Fibroblast of skin of right quadriceps (primary cell): ENCODE measurements at places on chromosomes 3 and 15.

GRCh38 chr3:116039651-116039985, 405.7 kb downstream of the LSAMP start:
- DNase-seq = no peak

GRCh38 chr3:159322322-159322939, 520.6 kb downstream of the MFSD1 start:
- peak; percentile 25 for DNase-seq

- DNase-seq = no peak
Observed at GRCh38 chr3:159825216-159825854, 163.3 kb upstream of the IL12A start.

- no peak for DNase-seq
Observed at GRCh38 chr15:68278345-68278594, 725 bp downstream of the FEM1B start.

DNA sequence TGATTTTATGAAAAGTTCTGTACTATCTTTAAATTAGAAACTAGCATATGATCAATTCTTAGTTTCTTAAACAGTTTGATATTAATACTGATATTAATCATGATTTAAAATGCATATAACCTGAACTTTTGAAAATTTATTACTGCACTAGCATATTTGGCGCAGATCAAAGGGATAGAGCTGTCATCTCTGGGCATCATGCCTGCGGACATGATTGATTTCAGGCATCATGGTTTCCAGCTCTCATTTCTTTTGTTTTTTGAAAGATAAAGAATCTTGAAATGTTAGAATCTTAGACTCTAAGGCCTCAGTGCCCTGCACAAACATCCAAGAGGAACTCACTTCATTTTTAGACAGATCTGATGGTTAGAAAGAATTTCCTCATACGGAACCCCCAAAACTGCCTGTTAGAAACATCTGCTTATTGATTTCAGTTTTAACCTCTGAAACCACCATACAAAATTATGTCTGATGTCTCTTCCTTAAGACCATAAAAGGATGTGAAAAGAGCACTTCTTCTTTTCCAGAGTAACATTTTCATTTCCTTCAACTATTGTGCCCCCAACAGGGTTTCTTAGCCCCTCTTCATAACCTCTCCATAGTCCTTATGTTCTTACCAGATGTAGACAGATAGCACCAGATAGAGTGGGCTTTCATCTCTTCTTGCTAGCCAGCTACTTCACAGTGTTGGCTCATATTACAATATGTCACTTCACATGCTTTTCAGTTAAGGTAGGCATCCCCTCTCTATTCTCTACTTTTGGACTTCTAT, 110.8 kb downstream of the BBX start:
- DNase-seq = no peak

- DNase-seq = no peak
Observed at GRCh38 chr3:174147798-174148197, 711.3 kb upstream of the NAALADL2 start.

GRCh38 chr3:73719861-73720260, 95.1 kb upstream of the PDZRN3 start:
- peak; percentile 47 for DNase-seq

DNA sequence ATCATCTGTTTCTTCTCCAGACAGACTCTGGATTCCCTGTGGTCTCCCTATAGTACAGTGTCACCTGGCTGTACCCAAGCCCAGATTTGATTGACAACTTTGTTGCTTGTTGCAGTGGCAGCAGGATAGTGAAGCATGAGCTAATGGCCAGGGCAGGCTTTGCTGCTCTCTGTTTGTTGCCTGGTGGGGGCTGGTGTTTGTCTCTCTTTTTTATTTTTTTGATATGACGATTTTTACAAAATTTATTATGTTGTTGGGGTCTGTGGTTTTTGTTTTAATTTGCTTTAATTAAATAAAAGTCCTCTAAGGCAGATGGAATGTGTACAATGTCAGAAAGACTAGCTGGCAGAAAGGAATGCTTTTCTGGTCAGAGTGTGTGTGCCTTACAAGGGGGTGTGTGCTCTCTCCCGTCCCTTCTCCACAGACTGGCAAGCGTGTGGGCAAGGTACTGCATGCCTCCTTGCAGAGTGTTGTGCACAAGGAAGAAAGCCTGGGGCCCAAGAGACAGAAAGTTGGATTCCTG, 15.2 kb upstream of the CLEC3B start:
- peak; percentile 96 for DNase-seq

DNA sequence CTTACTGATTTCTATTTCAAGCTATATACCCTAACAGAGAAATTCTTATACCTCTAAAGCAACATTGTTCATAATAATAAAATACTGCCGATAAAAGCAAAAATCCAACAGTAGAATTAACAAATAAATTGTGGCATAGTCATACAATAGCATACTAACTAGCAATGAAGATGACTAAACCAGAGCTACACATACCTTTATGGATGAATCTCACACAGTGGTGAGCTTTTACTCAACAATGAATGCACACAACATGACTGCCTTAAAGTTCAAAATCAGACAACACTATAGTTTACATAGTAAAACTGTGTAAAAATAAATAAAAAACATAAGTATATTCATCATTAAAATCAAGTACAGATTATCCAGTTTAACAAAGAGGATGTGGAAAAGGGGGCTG, 99.1 kb downstream of the NR1I2 start:
- DNase-seq = no peak

DNA sequence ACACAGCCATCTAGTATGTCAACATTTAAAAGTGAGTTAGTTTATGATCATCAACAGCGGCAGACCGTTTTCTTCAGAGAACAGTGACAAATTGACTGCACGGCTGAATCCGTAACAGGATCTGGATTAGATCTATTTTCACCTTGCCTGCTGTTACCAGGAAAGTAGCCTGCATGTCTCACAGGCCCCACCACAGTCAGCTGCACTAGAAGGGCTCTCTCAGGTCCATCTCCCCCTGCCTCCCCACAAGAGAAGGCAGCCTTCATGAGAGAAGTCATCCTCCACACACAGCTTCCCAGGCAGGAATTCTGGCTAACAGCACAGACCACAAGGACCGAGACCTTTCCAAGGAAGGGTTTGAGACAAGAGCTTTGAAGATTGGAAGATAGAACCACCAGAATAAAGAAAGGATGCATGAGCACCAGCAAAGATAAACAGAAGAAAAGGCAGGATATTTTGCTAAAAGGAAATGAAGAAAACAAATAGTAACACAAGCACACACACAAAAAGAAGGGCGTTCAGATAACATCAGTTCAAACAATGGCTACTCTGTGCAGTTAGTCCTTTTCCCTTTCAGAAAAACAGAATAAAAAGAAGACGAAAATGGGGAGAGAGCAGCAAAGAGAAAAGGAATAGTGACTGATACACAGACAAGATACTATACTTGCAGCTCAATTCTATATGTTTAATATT, 127.5 kb downstream of the SNRK start:
- no peak for DNase-seq

DNA sequence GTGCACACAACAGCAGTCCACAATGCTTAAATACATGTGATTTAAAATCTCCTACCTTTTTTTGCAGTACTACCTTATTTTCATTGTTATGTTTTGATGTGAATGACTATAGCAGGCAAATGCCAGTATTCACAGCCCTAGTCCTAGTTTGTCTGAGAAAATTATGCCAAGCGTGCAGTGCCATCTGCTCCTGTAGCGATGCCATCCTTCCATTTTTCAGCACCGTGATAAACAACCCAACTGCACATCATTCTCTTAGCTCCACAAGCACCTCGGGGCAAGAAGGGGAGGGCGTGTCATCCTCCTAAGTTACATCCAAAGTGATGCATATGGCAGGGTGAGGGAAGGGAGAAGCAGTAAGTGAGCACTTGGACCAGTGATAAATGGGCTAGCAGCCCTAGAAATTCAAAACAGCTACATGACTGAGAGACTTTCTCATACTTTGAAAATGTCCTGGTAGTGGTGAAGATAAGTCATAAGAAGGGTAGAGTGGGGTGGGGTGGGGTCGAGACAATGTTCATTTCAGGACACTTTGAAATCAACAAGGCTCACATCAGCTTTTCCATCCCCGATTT, 198.8 kb downstream of the LSAMP start:
- no peak for DNase-seq

DNA sequence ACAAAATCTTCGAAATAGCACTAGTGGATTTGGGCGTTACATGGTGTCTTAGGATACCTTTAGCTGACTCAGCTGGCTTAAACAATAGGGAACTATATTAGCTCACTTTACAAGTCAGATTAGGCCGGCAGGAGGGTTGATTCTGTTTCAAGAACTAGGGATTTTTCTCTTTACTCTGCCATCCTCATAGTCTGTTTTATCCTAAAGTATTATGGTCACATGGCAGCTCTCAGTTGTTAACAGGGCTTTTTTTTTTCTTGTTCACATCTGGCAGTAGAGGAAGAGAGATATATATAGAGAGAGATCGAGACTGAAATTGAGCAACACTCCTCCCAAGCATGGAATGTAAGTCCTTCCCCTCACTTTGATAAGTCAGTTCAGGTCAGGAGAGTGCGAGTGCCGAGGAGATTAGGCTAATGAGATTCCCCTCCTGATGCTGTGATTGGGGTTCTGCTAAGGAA, 32.9 kb downstream of the CHP1 start:
- DNase-seq = peak; percentile 37

DNA sequence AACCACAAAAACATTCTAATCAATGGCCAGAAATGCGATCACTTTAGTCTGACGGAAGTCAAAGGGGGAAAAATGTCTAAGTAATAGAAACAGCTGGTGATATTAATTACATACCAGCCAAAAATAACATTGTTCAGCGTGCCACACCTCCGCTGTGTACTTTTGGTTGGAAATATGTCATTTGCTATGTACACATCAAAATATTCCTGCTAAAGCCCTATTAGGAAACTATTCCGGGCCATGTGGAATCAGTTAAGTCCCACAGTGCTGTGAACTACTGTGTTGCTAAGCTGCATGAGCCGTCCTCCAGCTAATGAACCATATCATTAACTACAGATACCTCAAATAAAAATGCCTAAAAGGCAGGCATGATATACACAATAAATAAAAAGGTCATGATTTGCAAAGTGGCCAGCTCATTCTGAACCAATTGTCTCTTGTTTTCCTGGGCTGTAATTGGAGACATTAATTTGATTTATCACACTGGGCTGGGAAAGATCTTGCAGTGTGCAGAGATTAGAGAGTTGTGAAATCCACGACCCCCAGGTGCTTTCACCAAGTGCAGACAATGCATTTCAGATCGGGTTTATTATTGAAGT, 200.5 kb upstream of the LRTM1 start:
- DNase-seq = peak; percentile 94

- no peak for DNase-seq
Observed at GRCh38 chr15:53910852-53911251, 67.4 kb upstream of the UNC13C start.

GRCh38 chr3:159795681-159796175, 192.9 kb upstream of the IL12A start:
- DNase-seq = peak; percentile 35

GRCh38 chr3:141100531-141101320, 49.6 kb downstream of the SPSB4 start:
- no peak for DNase-seq

GRCh38 chr3:16936233-16936632, 51.5 kb downstream of the PLCL2 start:
- no peak for DNase-seq

DNA sequence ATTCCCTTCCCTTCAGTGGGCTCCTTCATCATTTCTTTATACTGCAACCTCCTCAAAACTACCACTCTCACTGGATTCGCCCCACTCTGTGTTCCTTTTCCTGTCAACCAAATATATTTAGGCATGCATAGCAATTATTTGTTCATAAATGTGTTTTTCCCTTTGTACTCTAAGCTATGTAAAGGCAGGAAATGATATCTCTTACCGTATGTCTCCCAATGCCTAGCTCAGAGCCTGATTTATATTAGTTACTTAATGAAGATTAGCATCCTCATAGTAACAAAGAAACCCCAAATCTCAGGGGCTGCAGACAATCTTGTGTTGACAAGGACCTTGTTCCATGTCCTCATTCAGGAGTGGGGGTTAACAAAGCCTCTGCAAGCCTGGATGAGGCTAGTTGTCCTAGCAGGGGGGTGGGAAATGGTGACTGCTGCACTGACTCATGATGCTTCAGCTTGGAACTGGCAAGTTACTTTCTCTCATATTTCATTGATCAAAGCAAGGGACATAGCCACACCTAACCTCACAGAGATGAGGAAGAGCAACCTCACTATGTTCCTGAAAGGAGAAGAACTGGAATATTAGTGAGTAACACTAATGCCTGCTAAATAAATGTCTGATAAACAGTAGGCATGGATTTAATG, 15.2 kb downstream of the PHLDB2 start:
- peak; percentile 73 for DNase-seq

DNA sequence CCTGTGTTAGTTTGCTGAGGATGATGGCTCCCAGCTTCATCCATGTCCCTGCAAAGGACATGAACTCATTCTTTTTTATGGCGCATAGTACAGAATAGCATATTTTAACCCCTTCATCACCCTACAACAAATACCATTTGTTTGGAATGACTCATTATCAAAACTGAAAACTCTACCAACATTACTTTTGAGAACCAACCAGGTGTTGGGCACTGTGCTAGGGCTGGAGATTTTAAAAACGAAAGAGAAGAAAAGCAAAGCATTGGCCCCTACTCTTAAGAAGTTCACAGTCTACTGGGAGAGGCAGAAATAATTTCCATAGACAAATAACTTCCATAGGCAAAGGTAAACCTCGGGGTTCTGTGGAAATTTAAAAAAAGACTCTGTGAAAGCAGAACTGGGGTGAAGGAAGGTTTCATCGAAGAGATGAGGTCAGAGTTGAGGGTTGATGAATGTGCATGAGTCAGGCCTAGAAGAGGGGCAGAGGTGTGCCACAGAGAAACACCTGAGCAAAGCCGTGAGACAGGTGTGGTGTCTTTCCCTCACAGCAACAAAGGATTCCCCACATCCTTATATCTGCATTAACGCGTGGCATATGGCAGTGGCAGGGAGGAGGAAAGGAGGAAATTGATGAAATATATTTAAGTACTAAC, 51.0 kb downstream of the MCF2L2 start:
- no peak for DNase-seq

DNA sequence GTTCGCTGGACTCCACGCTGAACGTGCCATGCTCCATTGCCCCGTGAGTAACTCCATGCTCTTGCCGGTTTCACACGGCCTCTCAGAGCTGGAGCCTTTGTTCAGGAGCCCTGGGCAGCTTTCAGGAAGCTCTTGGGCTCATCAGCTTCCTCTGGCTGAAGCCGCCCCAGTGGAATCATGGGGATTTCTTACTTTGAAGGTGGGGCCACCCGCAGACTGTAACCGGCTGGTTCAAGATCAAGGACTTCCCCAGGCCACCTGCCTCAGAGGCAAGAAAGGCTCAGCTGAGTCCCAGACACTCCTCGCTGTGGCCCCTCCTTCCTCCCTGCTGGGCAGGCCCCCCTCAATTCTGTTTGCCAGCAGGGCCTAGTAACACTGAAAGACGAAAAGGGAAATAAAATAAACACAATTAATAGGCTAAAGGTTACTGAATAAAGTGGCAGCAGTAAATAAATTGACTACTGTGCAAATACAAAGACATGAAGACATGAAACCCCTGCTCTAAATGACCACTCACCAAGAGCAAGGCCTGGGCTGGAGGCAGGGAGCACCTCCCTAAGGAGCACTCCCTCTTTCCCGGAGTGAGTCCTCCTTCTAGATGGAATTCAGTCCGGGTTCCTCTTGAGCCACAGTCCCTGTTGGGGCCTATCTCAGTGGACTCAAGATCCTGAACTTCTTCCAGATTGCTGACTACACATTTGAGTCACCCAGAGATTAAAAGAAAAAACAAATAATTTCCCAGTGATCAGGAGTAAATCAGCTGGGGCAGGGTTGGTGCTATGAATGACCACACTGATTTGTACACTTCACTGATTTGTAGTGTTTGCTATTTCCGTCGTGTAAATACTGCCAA, 51.0 kb downstream of the ZDHHC19 start:
- DNase-seq = peak; percentile 45

- DNase-seq = no peak
Observed at GRCh38 chr3:10929978-10930665, 62.4 kb upstream of the SLC6A1 start.

GRCh38 chr3:122003112-122003511, 18.9 kb downstream of the ILDR1 start:
- DNase-seq = no peak
